CD8-positive, alpha-beta memory T cell (primary cell): ENCODE measurements at places on chromosomes 2 and 18. TPM values are rescaled to one million over a fixed set of nuclear protein-coding genes. Genes with fewer than 3 reads are reported as not detected.

GRCh38 chr2:234309431-234309830 is 187.4 kb downstream of the ARL4C start:
- no peak for DNase-seq

GRCh38 chr2:128793404-128793803 is 474.7 kb upstream of the HS6ST1 start:
- DNase-seq = no peak

TMEM87B gene
- 16.8 TPM for total RNA-seq

- DNase-seq = no peak
Measured at GRCh38 chr2:19807866-19808265, 93.9 kb downstream of the TTC32 start.

INHBB gene
- not detected for total RNA-seq
